Lower lobe of right lung (tissue), 2 donors: ENCODE measurements at places on chromosomes 11 and 22. TPM values are rescaled to one million over a fixed set of nuclear protein-coding genes. Genes with fewer than 3 reads are reported as not detected.

The TSSK2 gene
- total RNA-seq: not detected

The ACRV1 gene
- total RNA-seq: not detected

The TTC36 gene
- 1.0 TPM for total RNA-seq

The CHKA gene
- 43.0 TPM for total RNA-seq
